ENCODE measurements at places on chromosomes 5 and 9.

- DNase-seq, result no peak
These were observed 438 bp downstream of the TRIP13 start for GRCh38 chr5:893137-893506.

DNA sequence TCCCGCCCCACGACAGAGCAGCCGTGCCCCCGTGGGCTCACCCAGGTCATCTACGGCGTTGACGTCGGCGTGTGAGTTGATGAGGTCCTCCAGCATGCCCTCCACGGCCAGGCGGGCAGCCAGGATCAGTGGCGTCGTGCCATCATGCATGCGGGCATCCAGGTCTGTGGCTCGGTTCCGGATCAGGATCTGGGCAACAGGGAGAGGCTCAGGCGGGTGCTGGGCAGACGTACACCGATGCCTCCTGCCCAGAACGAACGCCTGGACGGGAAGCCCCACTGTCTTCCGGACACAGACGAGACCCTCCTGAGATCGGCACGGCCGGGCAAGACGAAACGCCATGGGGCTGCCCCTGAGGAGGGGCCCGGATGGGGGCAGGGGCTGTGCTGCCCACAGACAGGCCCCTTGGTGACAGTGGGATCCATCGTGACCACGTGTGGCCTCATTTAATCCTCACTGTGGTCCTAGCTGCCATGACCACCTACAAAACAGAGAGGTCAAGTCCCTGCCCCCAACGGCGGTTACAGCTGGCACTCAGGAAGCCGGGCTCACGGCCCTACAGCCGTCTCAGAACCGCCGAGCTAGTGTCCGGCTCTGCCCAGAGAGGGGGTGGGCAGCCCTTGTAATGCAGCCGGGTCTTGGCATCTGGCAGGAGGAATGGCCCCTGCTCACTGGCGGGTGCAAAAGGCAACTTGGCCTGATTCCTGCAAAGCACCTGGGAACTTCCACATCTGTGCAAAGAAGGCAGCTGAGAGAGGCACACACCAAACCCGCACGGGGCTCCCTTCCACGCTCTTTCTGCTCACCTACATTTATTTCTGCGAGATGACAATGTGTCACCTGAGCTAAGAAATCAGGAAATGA is 16.5 kb upstream of the SEC16A start:
- no peak for DNase-seq

- no peak for DNase-seq
These were observed 171.1 kb downstream of the SAXO1 start for GRCh38 chr9:18861609-18862544.

DNA sequence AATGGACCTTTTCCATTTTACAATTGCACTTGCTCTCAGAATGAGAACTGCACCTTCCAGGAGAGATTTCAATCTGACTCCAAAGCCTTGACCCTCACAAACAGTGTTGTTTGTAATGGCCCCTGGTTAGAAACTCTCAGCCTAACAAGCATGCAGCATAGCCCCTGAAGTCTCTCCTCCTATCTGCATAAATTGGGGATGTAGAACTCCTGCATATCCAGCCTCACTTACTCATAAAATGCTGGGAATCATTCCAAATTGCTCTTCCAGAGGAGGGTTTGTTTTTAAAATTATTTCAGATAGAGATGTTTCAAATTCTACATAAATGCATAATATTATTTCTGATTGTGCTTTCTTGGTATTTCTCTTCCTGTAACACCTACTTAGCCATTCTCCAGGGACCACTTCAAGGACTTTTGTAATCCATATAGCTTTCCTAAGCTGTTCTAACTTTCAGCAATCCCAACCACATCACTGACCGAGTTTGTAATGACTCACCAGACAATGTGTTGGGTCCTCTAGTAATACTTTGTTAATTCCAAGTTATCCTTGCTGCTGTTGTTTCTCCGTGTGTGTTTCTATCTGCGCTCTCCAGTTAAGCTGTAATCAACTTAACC is 143.8 kb upstream of the CCDC152 start:
- no peak for DNase-seq

DNA sequence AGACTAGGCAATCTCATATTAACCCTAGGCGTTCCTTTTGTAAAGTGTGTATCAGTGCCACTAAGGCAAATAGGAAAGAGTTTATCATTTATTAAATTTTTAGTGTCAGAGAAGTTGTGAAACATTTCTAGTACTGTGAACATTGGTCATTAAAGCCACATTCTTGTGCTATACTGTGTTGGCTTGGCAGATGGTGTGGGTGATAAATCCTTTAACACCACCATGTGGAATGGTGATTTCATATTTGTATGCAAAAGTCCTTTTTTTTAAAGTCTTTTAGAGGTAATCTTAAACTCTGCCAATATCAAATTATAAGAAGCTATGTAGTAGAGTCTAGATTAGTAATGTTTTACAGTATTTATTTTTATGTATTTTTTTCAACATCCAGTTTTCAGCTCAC is 18.1 kb downstream of the SLC12A2 start:
- DNase-seq, result no peak

- DNase-seq, result no peak
These were observed 27.3 kb downstream of the ETF1 start for GRCh38 chr5:138515556-138516245.

DNA sequence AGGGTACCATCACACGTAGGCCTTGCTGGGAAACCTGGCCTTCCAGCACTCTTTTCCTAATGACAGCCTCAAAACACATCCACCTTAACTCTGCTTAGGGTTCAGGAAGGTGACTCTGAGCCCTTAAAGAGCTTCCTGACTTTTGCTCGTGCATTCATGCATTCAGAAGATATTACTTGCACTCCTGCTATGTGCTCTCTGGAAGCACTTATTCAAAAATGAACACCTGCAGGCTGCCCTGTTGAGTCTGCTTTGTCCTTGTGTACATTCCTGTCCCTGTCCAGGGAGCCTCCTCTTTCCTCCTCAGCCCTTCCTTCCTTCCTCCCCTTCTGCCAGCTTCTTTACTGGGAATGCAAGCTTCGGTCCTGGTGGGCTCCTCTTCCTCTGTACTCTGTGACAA is 61.5 kb downstream of the SPRY4 start:
- DNase-seq, result no peak

DNA sequence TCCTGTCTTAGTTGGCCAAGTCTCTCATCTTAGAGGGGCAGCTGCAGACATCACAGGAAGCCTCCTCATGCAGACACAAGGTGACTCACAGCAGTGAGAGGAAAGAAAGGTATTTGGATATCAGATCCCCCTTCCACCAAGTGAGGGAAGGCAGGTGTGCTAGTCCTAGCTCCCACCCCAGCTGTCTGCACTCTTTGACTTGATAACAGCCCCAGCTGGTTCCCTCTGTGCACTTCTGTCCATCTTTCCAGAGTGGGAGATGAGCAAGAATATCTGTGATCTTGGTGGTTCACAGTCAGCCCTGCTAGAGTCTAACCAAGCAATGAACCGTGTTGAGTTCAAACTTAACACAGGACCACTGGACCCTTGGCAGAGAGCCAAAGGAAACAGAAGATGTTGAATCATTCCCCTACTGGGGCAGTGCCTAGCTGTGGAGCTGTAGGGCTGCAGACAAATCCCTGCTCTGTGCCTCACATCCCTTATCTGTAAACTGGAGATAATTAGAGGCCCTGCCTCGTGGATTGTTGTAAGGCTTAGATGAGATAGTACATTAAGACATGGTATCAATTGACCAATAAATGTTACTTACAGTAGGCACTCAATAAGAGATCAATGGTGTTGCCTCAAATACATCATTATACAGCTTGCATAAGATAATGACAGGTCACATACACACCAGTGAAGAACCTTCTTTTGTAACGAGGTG is 39.1 kb downstream of the SH3RF2 start:
- no peak for DNase-seq

DNA sequence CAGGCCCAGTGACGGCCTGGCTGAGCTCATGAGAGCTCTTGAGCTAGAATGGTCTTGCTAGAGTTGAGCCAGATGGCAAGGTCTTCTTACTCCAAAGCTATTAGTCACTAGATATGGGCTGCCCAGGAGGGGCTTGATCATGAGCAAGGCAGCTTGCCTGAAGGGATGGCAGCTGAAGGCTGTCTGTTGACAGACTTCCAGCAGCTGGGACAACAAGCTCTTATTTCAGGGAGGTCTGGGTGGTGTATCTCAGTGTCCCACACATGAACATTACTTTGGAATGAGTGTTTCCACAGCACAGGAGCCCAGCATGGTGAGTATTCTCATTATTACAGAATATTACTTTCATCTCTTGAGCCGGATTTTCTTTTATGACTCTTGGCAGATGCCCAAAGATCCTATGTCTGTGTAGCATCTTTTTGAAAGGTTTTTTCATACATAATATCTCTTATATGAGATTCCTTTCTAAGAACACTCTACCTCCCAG is 414.1 kb downstream of the ARHGEF28 start:
- no peak for DNase-seq

DNA sequence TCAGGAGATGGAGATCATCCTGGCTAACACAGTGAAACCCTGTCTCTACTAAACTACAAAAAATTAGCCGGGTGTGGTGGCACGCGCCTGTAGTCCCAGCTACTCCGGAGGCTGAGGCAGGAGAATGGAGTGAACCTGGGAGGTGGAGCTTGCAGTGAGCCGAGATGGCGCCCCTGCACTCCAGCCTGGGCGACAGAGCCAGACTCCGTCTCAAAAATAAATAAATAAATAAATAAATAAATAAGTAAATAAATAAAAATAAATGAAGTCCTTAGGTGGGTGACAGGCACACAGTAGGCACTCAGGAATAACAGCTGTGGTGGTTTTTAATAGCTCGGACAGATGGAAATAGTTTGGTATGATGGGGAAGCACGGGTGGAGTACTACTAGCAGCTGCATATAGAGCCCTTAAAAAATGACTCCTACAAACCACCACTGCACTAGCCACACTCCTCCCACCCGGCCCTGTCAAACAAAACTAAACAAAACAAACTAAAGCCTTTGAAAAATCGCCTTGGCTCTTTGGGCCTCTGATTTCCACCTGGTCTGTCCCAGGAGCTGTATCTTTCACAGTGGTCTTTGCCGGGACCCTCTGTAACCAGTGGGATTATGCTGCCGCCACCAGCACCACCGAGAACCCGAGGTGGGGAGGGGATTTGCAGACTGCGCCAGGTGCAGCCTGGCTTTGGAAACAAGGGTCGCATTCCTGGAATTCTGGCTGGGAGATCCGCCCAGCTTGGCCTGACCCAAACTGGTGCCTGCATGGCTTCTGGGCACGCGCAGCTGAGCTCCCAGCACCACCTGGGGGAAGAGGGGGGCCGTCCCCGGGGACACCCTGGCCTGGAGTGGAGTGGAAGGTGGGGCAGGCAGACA is 5.1 kb upstream of the WDR5 start:
- DNase-seq, result no peak

DNA sequence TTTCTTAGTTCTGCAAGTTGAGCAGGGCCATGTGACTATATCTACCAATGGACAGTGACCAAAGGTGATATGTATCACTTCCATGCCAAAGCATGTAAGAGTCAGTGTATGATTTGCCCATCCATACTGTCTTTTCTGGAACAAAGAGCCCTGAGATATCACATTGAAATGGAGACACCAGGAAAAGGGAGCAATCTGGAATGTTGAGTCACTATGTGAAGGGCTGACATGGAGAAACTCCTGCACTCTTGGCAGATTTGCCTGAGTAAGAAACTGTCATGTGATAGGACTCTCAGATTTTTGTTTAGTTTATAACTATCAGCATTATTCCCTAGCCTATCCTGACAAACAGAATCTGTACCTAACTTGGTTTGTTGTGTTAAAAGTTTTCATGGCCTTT is 29.8 kb upstream of the TMEM161B start:
- DNase-seq, result no peak

DNA sequence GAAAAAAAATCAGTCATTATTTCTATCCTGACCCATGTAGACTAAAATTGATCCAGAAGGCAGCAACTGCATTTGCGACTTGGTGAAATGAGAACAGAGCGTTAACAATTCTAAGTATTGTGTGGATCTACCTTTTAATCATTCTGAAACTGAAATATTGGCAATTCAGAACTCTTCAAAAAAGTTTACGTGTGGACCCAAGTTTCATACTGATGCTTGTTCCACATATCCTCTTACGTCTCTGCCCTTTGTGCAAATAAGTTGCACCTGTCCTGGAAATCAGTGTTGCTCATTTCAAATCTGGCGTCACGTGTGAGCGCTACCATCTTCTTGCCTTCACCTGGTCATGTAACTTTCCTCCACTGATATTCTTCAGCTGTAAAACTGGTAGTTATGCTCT is 74.7 kb downstream of the NTRK2 start:
- no peak for DNase-seq

DNA sequence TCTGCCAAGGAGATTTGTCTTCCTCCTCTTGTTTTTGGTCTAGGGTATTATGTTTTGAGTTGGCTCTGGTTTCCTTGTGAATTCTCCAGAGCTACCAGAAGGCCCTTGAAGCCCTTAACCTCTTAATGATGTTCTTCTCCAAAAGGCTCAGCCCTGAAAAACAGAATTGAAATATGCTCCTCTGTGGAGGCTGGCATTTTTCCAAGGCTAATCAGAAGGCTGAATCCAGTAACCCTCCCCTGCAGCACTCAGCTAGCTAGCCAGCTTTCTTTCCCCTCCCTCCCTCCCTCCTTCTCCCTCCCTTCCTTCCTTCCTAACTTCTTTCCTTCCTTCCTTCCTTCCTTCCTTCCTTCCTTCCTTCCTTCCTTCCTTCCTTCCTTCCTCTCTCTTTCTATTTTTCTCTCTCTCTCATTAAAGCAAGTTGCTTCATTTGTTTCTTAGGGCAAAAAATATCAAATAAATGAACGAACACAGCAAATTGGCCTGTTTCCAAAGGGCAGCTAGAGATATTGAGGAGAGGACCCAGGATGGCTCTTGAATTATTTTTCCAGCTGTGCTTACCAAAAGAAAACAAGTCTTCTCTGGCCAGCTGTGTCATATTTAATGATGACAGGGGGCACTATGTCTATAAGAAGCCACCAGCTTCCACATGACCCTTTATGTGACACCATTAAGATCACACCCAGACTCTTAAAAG is 38.7 kb downstream of the JAKMIP2 start:
- DNase-seq, result no peak

DNA sequence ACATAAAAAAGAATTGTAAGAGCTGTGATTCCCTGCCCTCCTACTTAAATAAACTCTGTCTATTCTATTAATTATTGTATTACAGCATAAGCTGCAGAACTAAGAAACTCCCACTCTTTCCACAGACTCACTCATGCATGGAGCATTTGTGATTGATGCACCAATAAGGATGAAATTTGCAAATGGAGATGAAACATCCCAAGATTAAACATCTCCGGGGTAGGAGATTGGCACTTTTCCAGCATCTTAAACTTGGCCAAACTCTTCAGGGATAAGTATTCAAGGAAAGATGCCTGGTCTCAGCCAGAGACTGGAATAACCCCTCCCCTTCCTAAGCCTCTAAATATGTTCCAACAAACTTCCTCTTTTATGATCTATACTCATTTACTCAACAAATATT is 472.0 kb downstream of the ACTL7B start:
- no peak for DNase-seq

GRCh38 chr9:101739311-101739710 is 864 bp upstream of the GRIN3A start:
- no peak for DNase-seq

- no peak for DNase-seq
These were observed 364.4 kb downstream of the DNAH5 start for GRCh38 chr5:13580058-13580457.

DNA sequence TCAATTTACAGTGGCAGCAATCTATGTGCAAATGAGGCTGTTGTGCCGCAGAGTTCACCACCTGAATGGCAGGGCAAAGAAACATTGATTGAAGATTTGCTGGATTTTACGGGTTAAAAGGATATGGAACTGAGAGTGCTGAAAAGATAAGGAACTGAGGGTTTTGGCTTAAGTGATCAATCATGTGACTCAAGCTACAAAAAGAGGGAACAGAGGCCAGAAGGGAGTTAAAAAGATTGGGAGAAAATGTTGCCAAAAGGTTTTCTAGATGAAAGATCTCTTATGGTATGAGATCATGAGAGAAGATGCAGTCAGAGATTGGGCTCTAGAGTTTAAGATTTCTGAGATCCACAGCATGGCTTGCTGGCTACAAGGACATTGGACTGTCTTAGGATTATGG is 7.9 kb upstream of the RIMOC1 start:
- DNase-seq, result no peak

Measured in stimulated activated CD4-positive, alpha-beta T cell treated with anti-CD3 and anti-CD28 coated beads, TNF-alpha, amount 100 ng/mL, for 1 hour (primary cell).